ENCODE measurements at places on chromosomes 4 and X.
A peak's percentile ranks its signal among the peaks of the same experiment; 100 is the strongest.

DNA sequence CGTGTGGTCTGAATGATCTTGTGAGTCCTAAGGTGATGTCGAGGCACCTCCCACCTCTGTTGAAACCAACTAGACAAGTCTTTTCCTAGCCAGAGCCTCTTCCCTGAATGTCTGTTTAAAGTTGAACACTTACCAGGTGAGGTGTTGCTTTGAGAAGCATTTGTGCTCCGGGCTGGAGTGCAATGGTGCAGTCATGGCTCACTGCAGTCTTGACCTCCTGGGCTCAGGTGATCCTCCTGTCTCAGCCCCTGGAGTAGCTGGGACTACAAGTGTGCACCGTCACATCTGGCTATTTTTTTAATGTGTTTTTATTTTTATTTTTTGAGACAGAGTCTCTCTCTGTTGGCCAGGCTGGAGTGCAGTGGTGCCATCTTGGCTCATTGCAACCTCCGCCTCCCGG lies 18.1 kb downstream of the RNF4 start:
- no peak for DNase-seq

GRCh38 chrX:41116948-41117347 lies 31.7 kb downstream of the USP9X start:
- no peak for DNase-seq

GRCh38 chr4:150994721-150995120 lies 20.4 kb downstream of the LRBA start:
- no peak for DNase-seq

GRCh38 chr4:2220016-2220630 lies 21.8 kb downstream of the HAUS3 start:
- no peak for DNase-seq

GRCh38 chr4:143337600-143338287 lies 1.1 kb downstream of the GAB1 start:
- DNase-seq: peak; percentile 78

GRCh38 chr4:151660676-151661075 lies 100.1 kb downstream of the GATB start:
- DNase-seq: no peak

DNA sequence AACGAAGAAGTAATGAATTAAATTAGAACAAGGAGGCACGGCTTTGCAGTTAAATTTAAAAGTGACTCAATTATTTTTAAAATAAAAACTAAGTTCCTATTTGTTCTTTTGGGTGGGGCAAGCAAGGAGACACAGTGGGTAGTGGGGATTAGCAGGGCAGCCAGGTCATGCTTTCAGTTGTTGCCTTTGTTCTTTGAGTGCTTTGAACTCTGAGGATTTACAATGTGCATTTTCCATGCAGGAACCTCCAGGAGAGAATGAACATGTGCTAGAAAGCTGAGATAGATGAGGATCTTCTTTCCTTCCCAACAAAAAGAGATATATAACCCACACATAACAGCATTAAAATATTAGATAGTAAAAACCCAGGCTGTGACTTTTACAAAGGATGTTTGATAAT lies 420.4 kb upstream of the CTSO start:
- DNase-seq: no peak

GRCh38 chrX:12614266-12614665 lies 176.9 kb upstream of the PRPS2 start:
- DNase-seq: no peak

DNA sequence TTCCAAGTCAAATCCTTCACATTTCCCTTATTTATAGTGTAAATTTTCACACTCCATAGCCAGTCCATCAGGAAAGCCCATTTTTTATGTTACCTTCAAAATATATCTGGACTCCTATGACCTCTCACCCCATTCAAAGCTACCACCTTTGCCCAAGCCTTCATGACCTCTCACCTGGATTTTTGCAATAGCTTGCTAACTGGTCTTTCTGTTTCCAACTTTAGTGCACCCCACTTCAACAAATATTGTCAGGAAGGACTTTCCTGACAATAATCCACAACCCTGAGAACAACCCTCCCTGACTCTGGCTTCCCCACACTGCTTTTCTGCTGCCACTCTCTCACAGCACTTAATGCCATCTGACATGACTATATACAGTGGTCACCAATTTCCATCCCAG lies 33.4 kb downstream of the ASIC5 start:
- DNase-seq: no peak

DNA sequence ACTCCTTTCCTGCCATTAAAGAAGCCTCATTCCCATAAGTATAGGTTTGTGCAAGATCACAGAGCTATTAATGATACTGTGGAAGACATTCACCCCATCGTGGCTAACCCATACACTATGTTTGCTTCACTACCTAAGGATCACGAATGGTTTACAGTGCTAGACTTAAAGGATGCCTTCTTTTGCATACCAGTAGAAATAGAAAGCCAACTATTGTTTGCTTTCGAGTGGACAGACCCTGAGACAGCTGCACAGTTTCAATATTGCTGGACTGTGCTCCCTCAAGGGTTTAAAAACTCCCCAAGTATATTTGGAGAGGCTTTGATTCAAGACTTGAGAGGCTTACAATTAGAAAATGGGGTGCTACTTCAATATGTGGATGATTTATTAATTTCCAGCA lies 16.0 kb upstream of the PAPSS1 start:
- no peak for DNase-seq

GRCh38 chrX:119503484-119503861 lies 35.2 kb downstream of the SLC25A5 start:
- DNase-seq: peak; percentile 78

DNA sequence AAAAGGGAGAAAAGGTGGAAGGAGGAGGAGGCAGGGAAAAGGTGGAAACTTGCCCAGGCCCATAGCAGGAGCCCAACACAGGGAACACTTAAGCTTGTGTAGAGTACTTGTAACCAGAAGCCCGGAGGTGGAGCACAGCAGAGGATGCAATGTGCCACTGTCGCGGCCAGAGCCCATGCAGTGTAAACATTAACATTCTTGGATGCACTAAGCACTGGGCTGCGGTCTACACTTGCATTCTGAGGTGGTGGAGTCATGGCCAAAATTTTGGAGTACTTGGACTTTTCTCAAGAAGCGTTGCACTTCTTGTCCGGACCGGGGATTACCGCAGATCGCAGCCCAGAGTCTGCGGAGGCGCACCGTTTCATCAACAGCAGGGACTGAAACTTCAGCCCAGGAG lies 4.5 kb upstream of the RHOXF1 start:
- DNase-seq: no peak

DNA sequence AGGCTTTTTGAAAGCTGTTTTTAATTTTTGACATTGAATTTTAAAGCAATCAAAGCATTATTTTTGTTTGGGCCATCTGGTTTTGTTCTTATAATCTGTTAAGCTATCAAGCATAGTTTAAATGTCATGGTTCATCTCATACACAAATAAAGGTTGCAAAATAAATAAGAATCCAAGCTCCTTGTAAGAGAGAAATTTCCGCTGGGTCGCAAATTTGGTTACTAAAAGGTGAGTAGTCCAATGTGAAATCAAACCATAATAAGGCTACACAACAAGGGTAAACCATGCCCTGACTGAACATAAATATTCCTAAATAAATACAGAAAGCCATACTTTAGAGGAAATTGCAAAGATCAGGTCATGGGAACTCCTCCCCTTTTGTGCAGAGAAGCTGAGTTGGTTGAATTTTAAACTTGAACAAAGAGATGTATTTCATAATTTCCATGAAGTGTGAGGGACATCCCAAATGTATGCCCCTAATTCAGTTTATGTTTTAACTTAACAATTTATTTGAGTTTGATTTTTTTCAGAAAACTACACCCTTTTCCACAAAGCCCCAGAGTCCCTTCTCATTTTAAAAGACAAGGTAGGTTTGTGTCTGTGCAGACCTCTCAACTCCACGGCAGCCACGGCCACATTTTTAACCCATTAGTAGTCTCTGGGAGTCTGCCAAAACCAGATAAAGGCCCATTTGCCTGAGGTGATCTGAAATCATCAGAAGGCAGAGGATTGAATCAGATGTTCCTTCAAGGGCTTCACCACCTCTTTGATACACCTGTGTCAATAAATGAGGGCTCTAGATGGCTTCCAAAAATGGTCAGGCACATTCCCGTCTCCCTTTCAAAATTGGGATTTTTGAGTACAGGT lies 85.2 kb downstream of the PLAC1 start:
- DNase-seq: no peak
